Right ventricle myocardium superior (tissue), 1 donor: ENCODE measurements at places on chromosomes 11 and 22. TPM values are rescaled to one million over a fixed set of nuclear protein-coding genes. Genes with fewer than 3 reads are reported as not detected.

- no peak for DNase-seq
Observed at GRCh38 chr11:94120946-94121345, 7.7 kb upstream of the PANX1 start.

DNA sequence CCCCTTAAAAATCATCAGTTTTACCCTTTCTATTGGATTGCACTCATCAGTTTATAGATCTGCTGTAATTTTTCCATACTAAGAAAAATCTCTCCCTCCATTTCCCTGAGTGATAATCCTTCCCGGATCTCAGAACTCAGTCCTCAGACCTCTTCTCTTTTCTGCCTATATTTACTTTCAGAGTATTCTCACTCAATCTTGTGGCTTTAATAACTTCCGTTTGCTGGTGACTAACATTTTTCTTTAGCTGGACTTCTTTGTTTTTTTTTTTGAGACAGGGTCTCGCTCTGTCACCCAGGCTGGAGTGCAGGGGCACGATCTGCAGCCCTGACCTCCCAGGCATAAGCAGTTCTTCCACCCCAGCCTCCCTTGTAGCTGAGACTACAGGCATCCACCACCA lies 10.4 kb downstream of the ATXN10 start:
- no peak for DNase-seq

- DNase-seq, result no peak
Observed at GRCh38 chr11:116356451-116356850, 416.3 kb downstream of the BUD13 start.

DNA sequence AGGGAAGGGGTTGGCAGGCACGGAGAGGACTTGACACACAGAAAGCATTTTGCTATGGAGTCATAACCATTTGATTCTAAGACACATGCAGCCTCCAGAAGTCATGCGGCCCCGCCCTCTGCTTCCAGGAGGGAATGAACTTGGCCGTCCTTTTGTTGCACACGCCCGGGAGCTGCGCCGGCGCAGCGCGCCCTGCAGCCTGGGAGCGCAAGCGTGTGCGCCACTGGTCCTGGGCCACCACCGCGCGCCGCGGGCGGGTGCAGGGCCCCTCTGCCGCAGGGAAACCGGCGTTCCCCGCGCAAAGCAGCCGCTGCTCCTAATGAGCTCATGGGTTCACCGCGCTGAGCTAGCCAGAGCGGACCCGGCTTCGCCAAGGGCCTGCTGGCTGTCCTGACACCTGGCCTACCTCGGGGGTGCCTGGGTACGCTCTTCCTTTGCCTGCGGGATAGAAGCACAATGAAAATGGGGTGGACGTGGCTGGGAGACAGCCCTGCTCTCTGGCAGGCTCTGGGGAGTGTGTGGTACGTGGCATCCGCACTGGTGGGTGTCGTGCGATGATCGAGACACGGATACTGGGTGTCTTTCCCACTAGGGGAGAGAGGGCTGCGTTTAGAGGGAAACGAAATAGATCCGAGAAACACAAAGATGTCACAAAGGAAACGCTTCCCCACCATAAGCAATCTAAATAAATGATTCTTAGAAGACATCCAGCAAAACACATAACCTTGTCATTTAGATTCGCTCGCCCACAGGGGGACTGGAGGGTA lies 669 bp downstream of the MICAL3 start:
- peak; percentile 88 for DNase-seq

DNA sequence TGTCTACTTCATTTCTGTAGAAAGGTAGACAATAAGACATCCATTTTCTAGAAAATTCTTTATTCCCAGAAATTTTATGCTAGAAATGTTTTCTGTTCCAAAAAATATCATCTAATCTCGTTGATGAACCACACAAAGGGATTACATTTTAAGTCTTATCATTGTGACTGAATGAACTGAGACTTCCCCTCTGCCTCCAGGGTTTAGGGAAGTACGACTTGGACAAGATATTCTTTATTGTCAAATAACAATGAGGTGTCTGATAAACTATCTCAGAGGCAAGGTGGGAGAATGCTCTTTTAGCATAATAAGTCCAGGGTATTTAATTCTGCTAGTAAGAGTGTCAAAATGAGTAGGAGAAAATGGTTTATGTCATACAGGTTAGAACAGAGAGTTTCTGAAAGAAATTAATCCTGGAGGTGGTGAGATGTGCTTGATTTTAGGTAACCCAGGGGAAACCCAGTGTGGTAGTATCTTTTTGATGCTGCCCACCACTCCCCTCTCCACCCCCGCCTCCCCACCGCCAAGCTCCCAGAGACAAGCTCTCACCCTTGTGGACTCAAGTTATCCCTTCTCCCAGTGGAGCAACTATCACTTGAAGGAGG lies 100.6 kb downstream of the CD44 start:
- no peak for DNase-seq

- DNase-seq, result peak; percentile 92
Observed at GRCh38 chr11:114036147-114036811, 23.2 kb upstream of the ZBTB16 start.

GRCh38 chr22:22662095-22662494 lies 17.7 kb downstream of the GGTLC2 start:
- no peak for DNase-seq

GRCh38 chr11:68574308-68574707 lies 110.0 kb upstream of the GAL start:
- no peak for DNase-seq

DNA sequence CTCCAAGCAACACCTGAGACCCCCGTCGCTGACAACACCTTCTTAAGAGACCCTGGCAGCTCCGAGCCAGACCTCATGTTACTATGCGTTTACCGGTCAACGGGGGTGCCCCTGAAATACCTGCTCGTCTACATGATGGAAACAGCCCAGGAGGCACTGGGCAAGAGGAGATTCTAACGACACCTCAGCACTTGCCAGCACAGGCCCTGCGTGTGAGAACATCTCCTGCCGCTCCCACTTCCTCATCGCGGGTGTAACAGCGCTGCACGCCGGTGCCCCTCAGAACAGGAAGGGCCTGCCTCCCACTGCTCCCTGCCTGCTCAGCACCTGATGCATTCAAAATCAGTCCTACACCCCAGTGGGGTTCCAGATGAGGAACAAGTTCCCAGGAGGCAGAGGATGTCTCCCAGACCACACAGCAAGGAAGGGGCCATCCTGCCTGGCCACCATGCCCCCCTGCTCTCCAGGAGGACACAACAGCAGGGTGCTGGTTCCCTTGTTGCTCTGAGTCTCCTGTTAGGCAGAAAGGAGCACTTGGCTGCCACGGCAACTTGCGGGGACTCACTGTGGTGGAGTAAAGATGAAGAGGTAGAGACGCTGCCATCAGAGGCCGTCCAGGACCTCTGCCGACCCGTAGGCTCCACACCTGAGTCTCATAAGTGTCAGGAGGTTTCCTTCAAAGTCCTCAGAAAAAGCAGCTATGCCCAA lies 2.1 kb downstream of the TOLLIP start:
- no peak for DNase-seq

GRCh38 chr22:47294576-47294975 lies 532.1 kb downstream of the TBC1D22A start:
- no peak for DNase-seq

GRCh38 chr11:73237471-73238290 lies 19.6 kb downstream of the P2RY2 start:
- DNase-seq, result no peak

DNA sequence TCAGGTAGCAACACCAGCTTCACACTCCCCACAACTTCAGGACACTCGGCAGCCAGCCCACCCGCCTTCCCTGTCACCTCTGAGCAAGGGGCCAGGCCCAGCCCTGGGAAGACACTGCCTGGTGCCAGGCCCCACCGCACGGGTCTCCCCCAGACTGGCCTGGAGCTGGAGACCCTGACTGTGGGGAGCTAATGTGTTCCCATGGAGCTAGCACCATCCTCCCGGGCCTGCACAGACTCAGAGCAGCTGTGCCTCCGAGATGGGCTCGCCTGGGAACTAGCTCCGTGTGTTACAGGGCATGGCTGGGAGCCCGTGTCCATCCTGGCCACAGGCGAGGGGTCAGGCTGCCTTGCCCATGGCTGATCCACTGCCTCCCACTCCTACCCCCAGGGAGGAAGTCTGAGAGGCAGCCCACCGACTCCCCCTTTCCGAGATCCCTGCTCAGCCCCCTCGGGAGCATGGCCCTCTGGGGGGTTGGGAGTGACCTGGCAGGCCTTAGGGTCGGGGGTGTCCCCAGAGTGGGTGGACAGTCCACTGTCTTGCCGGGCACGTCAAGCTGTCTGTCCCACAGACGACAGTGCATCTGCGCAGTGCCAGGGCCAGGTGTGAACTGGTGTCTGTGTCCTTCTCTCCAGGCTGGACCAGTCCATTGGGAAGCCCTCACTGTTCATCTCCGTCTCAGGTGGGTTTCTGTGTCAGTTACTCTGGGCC lies 76.7 kb upstream of the KCNQ1OT1 start:
- peak; percentile 38 for DNase-seq

- no peak for DNase-seq
Observed at GRCh38 chr11:82859750-82860149, 40.5 kb downstream of the PRCP start.

- no peak for DNase-seq
Observed at GRCh38 chr11:72569966-72570892, 104.0 kb downstream of the PDE2A start.

GRCh38 chr22:29912605-29913398 lies 29.8 kb downstream of the MTMR3 start:
- DNase-seq, result no peak

DNA sequence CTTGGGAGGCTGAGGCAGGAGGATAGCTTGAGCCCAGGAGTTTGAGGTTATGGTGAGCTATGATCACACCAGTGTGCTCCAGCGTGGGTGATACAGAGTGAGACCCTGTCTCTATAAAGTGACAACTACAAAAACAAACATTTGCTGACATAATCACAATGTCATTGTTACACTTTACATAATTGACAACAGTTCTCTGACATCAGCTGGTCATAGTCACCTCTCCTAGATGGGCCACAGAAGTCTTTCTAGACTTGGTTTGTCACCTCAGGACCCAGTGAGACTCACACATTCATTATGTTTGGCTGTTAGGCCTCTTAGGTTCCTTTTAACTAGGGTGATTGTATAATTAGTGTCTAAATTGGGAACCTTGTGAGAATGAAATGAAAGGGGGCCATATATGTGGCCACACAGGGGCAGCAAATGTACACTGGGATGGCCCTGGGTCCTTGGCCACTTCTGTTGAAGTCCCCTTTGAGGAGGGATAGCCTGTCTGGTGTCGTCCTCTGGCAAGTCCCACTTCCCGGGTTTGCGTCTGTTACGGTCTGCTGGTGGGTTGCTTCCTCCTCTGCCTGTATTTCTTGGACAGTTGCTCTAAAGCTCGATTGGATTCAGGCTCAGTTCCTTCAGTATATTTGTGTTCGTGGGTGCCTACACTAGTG lies 5.8 kb upstream of the PPIL2 start:
- no peak for DNase-seq

DNA sequence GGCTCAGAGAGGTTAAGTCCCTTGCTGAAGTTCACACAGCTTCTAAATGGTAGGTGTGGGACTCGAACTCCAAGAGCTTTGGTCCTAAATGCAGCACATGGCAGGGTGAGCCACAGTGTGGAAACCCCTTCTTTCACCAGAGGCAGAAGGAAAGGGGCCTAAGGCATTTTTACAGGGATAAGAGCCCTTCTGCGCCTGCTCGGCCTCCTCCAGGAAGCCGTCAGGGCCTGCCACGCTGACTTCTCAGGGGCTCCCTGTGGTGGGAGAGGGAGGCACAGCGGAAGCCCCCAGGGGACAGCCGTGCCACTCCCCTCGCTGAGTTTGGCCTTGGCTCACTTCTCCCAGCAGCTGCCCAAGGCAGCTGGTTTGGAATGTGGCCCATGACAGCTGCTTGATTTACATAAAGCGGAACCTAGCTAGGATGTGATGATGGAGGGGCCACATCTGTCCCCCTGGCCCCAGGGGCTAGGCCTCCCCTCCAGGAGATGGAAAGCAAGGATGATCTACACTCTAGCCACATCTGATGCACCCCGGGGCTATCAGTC lies 35.4 kb downstream of the CD82 start:
- no peak for DNase-seq

DNA sequence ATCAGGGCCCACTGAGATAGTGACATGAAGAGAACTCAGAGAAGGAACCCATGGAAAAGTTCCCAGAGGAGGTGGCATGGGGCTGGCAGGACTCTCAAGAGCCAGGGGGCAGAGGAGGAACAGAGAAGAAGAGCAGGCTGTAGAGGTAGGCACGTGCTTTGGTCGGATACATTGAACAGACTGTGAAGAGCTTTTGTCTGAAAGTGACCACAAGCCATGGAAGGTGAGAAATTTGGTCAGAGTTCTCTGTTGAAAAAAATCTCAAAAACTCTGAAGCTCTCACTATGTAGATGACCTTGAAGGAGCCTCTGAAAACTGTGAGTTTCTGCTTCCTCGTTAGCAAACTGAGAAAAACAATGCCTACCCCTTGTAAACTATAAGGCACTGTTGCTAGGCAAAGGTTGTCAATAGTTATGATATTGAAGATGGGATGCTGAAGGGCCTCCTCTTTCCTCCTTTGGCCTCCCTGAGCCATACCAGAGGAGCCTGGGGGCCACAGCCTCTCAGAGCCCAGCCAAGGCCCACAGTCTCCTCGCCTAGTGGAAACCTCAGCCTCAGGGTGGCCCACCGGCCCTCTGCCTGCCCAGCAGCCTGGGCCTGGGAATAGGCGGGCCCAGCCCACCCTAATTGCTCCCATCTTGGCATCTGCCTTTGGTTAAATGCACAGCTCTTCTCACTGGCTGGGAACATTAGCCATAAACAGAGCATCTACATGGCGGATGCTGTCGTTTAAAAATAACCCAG lies 415.7 kb downstream of the SOX6 start:
- DNase-seq, result no peak

GRCh38 chr11:87358461-87358860 lies 320.7 kb downstream of the TMEM135 start:
- no peak for DNase-seq

GRCh38 chr22:28017558-28017820 lies 98.4 kb upstream of the PITPNB start:
- DNase-seq, result no peak

DNA sequence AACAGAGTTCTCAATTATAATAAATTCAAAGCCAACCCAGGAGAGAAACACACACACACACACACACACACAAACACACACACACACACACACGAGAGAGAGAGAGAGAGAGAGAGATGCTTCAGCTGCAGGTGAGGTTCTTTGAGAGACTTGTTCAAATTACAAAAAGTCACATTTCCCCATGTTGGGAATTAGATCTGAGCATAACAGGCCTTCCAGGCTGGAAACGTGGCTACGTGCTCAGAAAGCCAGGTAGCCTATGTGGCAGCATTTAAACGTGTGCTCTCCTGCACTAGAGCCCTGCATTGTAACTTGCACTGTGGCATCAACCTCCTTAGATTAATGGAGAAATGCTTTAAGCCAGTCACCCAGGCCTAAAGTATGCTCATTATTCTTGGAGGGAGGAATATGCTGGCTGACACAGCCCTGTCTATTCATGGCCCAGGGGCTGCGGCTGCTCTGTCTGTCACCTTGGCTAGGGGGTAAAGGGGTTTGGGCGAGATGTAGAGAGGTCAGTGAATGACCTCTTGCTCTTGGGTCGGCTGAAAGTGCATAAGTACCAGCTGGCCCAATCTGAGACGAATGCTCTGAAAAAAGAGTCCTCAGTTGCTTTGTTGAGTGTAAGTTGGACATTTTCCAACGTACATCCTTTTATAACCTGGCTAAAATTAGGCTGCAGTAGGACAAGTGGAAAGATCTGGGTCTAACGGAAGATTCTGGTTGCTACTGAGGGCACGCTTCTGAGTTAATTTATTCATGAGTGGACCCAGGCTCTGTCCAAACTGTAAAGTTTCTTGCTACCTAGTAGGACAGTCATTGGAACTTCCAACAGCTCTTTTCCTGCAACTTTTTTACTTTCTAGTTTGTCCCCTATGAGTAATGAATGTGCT lies 171.1 kb upstream of the SEZ6L start:
- no peak for DNase-seq

The KCNJ11 gene
- 27.7 TPM for total RNA-seq

The LRRN4CL gene
- 3.8 TPM for total RNA-seq

The MYH9 gene
- total RNA-seq, result 138 TPM

The VPREB1 gene
- not detected for total RNA-seq
